Ecto neural progenitor cell (in vitro differentiated cells): ENCODE measurements at places on chromosomes 4 and X.

DNA sequence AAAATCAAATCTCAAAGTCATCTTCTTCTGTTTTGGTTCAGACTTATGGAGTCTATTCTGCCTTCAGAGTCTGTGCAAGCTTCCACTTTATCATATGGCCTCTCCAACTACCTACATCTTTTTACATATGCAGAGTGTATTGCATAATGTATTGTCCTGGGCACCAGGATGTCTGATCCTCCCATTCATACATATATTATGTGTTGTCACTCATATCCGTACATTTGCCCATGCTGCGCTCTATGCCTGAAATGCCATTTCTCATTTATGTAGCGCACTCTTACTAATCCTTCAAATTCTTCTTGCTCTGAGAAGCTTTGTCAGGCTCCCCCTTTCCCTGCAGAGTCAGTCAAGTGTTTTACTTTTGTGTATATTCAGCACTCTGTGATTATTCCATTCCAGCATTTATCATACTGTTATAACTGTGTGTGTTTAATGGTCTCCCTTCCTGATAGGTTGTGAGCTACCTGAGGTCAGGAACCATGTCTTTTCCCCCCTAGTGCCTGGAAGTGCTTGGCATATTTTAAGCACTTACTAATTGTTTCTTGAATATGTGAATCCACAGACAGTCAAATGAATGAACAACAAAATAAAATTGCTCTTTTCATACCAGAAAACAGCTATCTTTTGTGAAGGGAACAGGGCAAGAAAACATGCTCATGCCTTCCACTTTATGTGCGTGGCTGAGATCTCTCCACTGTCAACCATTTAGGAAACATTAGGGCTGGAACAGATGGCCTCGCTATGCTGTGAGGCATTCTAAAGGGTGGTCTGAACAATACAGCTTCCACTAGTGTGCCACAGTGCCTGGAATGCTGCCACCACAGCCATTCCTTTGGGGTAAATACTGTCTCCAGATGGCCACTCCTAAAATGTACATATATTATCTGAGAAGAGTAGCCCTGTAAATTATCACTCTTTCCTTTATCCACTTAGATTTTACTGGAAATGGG is 81.8 kb downstream of the GLUD2 start:
- no peak for DNase-seq

GRCh38 chrX:95539041-95539440 is 1145.6 kb upstream of the DIAPH2 start:
- no peak for DNase-seq

DNA sequence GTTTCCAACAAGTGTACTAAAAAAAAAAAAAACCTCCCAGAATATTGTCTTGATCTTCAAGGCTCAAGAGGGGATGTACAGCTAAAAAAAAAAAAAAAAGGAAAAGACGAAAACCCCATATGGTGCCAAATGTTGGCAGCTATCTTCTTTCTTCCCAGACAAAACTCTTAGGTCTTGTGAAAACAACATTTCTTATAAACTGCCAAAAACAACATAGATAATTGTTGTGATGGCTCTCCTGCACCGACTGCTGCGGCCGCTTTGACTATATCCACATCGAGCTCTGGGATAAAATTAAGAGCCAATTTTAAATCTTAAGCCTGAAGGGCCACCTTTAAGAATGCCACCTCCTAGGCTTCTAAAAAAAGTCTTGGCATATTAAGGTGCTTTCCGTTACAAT is 23.5 kb downstream of the PDGFC start:
- no peak for DNase-seq

GRCh38 chr4:94690851-94691254 is 66.9 kb upstream of the BMPR1B start:
- DNase-seq = no peak

GRCh38 chrX:72062916-72063315 is 68.8 kb downstream of the RTL5 start:
- DNase-seq = no peak

DNA sequence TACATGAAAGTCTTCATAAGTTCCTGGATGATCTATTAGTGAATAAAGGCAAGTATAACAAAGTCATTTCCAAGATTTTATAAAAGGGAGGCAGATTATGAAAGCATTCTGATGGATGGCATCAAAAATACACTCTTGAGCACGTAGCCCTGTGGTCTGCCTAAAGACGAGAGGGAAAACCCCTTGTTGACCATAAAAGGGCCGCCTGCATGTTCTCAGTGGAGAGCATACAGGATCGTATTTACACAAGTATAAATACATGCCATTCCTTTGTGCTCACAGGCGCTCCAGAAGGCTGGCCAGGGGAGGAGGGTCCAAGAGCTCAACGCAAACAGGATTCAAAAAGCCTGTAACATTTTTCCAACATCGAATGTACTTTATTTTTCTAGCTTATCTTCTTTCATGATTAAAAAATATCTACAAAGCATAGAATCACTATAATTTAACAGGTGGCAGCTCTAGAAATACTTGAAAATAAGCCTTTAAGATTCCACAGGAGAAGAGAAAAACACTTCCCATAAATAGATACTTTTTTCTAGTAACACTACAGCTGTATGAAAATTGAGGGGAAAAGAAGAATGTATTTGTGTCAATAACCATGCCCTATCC is 29.6 kb downstream of the PDGFC start:
- peak; percentile 58 for DNase-seq

DNA sequence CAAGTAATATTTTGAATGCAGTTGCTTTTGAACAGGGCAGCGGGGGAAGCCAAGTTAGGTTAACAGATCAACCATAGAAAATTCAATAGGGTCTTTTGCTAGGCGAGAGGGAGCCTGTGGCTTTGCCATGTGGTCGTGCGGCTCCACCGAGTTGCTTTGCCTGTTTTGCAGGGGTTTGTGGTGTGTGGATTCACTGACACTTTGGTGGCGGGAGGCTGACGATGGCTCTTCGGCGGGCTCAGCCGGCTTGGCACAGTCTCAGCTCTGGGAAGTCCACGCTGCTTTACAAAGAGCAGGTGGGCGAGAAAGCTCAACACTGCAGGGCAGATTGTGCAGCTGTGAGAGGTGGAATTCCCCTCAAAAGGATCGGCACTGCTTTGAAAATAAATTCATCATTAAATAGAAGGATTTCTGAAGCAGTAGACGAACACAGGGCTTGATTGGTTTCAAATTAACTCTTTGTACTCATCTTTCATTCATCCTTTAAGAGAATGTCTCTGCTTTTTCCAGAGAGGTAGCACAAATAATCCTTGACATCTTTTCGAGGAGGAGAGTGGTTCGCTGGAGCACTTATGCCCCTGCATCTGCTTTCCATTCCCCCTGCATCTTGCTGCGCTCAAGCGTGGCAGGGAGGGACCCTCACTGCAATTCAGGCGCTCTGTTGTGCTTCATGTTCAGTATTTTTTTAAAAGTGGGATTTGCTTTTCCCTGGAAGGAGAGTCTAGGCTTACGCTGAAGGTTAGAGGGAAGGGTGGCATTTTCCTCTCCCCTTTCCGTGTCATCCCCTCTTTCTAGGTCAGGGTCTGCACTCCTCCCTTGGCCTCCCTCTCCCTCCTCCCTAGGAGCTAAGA is 201.8 kb upstream of the LEF1 start:
- DNase-seq = no peak

- no peak for DNase-seq
Observed at GRCh38 chrX:7596822-7597221, 246.1 kb upstream of the VCX start.

- peak; percentile 36 for DNase-seq
Observed at GRCh38 chr4:8493484-8493883, 52.9 kb downstream of the TRMT44 start.

- DNase-seq = no peak
Observed at GRCh38 chr4:153281476-153281875, 63.0 kb upstream of the MND1 start.

GRCh38 chr4:143358923-143359643 is 22.4 kb downstream of the GAB1 start:
- DNase-seq = no peak

DNA sequence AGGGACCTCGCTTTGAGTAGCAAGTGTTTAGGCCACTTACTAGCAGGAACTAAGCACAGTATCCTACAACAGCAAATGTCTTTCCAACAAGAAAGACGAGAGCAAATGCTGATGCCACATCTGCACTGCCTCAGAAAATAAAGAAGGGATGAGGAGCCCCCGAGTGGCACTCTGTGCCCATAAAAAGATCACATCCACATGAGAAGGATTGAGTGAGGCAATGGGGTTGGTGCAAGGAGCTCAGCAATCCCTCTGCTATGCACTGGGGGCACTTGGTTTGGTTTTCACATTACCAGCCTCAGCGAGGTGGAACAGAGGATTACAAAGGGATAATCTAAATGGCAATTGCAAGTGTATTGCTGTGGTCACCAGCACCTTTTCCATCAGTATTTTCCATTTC is 252.8 kb upstream of the SLC7A11 start:
- DNase-seq = peak; percentile 49

DNA sequence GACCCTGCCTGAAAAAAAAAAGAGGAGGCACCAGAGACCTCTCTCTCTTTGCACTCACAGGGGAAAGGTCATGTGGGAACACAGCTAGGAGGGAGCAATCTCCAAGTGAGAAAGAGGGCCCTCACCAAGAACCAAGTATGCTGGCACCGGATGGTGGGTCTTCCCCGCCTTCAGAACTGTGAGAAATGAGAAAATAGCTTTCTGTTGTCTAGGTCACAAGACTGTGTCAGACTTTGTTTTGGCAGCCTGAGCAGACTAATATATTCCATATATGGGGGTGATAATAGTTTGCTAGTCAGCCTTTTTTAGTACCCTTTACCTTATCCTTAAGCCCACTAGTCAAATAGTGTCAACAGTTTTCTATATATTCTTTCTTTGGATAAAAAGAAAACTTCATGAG is 193.0 kb downstream of the TRIML1 start:
- DNase-seq = no peak

DNA sequence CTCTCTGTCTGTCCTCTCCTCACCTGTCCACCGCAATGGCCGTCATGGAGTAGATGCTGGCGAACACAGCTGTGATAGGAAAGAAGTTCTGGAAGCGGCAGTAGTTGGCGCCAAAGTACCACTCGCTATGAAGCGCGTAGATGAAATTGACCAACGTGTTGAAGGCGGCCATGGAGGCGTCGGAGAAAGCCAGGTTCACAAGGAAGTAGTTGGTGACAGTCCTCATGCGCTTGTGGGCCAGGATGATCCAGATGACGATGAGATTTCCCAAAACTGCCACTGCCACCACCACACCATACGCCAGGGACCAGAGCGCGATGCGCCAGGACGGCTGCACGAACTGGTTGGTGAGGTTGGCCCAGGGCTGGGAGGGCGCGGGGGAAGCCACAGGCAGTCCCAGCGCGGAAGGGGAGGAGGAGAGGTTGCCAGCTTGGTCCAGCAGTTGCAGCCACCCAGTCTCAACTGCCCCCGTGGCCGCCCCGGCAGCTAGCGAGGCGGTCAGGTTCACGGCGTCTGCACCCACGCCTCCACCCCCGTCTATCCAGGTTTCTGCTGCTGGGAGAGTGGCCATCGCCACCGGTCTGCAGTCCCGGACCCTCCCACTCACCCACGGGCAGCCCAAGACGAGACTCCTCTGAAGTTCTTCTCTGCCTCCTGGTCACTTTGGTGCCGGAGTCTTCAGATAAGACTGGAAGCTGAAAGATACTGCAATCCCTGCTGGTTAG is 518 bp downstream of the TACR3 start:
- DNase-seq = peak; percentile 78

GRCh38 chr4:136881666-136882065 is 650.6 kb downstream of the PCDH18 start:
- no peak for DNase-seq

DNA sequence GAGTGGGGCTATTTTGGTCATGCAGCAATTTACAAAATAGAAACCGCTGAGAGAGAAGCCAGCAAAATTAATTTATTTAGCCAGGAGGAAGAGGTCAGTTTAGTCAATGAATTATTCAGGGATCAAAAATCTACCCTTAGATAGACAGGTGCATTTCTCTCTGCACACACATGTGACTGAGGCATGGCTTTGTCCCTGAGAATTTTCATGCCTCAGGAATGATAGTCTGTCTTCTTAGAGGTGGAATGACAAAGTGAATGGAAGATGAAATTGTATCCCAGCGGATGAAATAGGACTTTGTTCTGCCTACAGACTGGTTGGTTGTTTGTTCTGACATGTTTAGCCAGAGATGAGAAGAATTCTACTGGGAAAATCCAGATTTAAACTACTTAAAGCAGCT is 46.0 kb downstream of the ANKRD50 start:
- DNase-seq = no peak

GRCh38 chrX:110146521-110146920 is 143.6 kb downstream of the TMEM164 start:
- no peak for DNase-seq

- no peak for DNase-seq
Observed at GRCh38 chr4:174189392-174190015, 94.0 kb downstream of the FBXO8 start.

- no peak for DNase-seq
Observed at GRCh38 chr4:125388613-125389012, 73.9 kb downstream of the FAT4 start.

- DNase-seq = no peak
Observed at GRCh38 chrX:15298201-15298600, 17.2 kb downstream of the ASB11 start.

GRCh38 chrX:120617996-120618630 is 11.7 kb downstream of the C1GALT1C1 start:
- DNase-seq = no peak

- no peak for DNase-seq
Observed at GRCh38 chr4:71592793-71593192, 191.1 kb downstream of the GC start.

- DNase-seq = no peak
Observed at GRCh38 chr4:89595125-89595789, 241.7 kb downstream of the SNCA start.

DNA sequence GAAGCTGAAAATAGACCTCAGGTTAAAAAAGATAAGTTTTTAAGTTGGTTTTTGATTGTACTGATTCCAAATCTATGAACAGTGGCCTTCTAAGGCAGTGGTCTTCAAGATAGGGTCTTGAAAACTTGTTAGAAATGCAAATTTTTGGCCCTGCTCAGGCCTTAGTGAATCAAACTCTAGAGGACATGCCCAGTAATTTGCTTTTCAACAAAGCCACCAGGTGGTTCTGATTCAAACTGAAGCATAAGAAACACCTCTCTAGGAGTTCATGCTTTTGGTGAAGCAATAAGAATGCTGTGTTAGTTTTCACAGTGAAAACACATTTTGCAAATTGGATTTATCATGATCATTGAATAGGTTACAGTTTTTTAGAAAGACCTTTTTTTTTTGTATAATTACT is 1849.4 kb upstream of the AGA start:
- no peak for DNase-seq

- no peak for DNase-seq
Observed at GRCh38 chrX:65744965-65745364, 77.5 kb downstream of the MSN start.
